ENCODE measurements at places on chromosomes 11 and 22. TPM values are rescaled to one million over a fixed set of nuclear protein-coding genes. Genes with fewer than 3 reads are reported as not detected.

The MIOX gene
- total RNA-seq: not detected

The AQP11 gene
- total RNA-seq: 0.91 TPM

The BRSK2 gene
- 0.67 TPM for total RNA-seq

The NPAS4 gene
- total RNA-seq: not detected

The PDGFB gene
- 16.2 TPM for total RNA-seq

The GSTT2B gene
- 3.4 TPM for total RNA-seq

The MMP12 gene
- not detected for total RNA-seq

The TMPRSS6 gene
- not detected for total RNA-seq

The FAM227A gene
- 0.43 TPM for total RNA-seq

The INTS4 gene
- total RNA-seq: 19.6 TPM

The EXPH5 gene
- total RNA-seq: 2.5 TPM

The FAM111B gene
- 1.0 TPM for total RNA-seq

The CTTN gene
- total RNA-seq: 156 TPM

The TPBGL gene
- total RNA-seq: 0.11 TPM

The SCGB2A2 gene
- not detected for total RNA-seq

The CREB3L1 gene
- total RNA-seq: 69.2 TPM

The PKDREJ gene
- total RNA-seq: 0.05 TPM

The C11orf97 gene
- total RNA-seq: not detected

The NXPE1 gene
- total RNA-seq: not detected

The RFPL2 gene
- total RNA-seq: not detected

The PTPRCAP gene
- total RNA-seq: 1.0 TPM

The SYCE3 gene
- total RNA-seq: not detected

The DRD4 gene
- not detected for total RNA-seq

The YPEL4 gene
- 0.54 TPM for total RNA-seq

The POLD3 gene
- 5.6 TPM for total RNA-seq

The MS4A2 gene
- total RNA-seq: 1.0 TPM

The DMC1 gene
- total RNA-seq: 0.56 TPM

The VWA5A gene
- total RNA-seq: 3.5 TPM

The SLC37A2 gene
- total RNA-seq: 3.8 TPM

The SAA4 gene
- total RNA-seq: not detected

The MYBPC3 gene
- total RNA-seq: 2,568 TPM

The ANO1 gene
- 6.2 TPM for total RNA-seq

The C11orf87 gene
- 0.03 TPM for total RNA-seq

Data from Right ventricle myocardium superior (tissue), 1 donor.